Naive thymus-derived CD4-positive, alpha-beta T cell (primary cell): ENCODE measurements at places on chromosomes 16 and 17. TPM values are rescaled to one million over a fixed set of nuclear protein-coding genes. Genes with fewer than 3 reads are reported as not detected.

DNA sequence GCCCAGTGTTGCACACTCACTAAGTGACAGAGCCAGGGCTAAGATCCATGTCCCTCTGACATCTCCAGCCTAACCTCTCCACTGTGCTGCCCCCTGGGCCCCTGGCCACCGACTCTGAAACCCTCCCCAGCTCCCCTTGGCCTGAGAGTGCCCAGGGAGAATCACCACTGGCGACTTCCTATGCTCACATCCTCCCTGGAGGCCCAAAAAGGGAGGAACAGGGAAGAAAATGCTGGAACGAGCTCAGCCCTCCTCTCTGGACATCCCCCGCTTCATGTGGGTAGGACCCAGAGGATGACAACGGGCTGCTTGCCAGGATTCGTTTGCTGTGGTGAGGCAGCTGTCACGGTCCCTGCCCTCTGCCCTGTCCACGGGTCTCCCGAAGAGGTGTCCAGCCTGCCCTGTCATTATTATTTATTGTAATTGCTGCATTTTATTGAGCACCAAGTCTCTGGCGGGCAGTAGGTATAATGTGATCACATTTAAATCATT is 153.5 kb upstream of the RPL38 start:
- no peaks in the 10 kb centered on the region for H3K27me3 ChIP-seq
- H3K4me3 ChIP-seq: no peak overlapping the region
- H3K27ac ChIP-seq: no peak overlapping the region
- DNase-seq: no peak
- H3K4me1 ChIP-seq: no peaks in the 10 kb centered on the region
- no peaks in the 10 kb centered on the region for H3K36me3 ChIP-seq

- H3K4me1 ChIP-seq: no peaks in the 10 kb centered on the region
- no peak for DNase-seq
- H3K36me3 ChIP-seq: no peaks in the 10 kb centered on the region
- H3K27me3 ChIP-seq: peaks cover 2% of the 10 kb centered on the region
- H3K4me3 ChIP-seq: no peak overlapping the region
Measured at GRCh38 chr16:72857834-72858664, 189.9 kb downstream of the ZFHX3 start.

HS3ST3B1 gene
- 12.2 TPM for polyA plus RNA-seq

DNA sequence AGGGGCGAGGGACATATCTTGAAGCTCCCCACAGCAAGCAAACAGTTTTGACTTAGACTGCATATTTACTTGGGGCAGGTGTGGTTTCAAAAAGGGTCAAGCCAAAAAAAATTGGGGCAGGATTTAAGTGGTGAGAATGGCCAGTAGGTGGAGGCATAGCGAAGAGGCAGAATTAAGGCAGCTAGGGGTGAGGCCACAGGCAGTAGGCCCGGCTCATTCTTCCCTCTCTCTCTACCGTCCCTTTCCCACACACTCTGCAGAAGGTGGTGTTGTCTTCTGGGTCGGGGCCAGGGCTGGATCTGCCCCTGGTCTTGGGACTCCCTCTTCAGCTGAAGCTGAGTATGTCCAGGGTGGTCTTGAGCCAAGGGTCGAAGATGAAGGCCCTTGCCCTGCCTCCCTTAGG is 2.6 kb downstream of the SHBG start:
- H3K27ac ChIP-seq: no peak overlapping the region
- no peaks in the 10 kb centered on the region for H3K27me3 ChIP-seq
- H3K4me3 ChIP-seq: no peak overlapping the region
- no peaks in the 10 kb centered on the region for H3K4me1 ChIP-seq
- no peak for DNase-seq

RNU2-1 gene
- not detected for polyA plus RNA-seq

DNA sequence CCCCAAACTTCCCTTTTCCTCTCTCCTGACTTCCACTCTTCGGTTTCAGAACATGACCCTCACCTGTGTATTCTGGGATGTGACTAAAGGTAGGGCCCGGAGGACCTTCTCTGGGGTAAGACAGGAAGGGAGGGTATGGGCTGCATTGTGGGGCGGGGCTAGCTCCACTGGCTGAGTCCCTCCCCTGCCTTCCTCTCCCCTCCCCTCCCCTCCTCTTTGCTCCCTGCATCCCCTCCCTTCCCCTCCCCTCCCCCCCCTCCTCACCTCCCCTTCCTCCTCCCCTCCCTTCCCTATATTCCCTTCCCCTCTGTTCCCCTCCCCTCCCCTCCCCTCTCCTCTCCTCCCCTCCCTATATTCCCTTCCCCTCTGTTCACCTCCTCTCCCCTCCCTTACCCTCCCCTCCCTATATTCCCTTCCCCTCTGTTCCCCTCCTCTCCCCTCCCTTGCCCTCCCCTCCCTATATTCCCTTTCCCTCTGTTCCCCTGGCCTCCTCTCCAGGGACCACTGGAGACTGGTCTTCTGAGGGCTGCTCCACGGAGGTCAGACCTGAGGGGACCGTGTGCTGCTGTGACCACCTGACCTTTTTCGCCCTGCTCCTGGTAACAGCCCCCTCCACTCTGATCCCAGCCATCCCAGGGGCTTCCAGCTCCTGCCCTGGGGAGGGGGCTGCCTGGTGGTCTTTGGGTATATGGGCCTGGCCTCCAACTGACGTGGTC is 11.8 kb downstream of the ADGRG3 start:
- DNase-seq: no peak
- H3K36me3 ChIP-seq: no peaks in the 10 kb centered on the region
- no peaks in the 10 kb centered on the region for H3K4me1 ChIP-seq
- no peaks in the 10 kb centered on the region for H3K27me3 ChIP-seq
- no peak overlapping the region for H3K27ac ChIP-seq

DNA sequence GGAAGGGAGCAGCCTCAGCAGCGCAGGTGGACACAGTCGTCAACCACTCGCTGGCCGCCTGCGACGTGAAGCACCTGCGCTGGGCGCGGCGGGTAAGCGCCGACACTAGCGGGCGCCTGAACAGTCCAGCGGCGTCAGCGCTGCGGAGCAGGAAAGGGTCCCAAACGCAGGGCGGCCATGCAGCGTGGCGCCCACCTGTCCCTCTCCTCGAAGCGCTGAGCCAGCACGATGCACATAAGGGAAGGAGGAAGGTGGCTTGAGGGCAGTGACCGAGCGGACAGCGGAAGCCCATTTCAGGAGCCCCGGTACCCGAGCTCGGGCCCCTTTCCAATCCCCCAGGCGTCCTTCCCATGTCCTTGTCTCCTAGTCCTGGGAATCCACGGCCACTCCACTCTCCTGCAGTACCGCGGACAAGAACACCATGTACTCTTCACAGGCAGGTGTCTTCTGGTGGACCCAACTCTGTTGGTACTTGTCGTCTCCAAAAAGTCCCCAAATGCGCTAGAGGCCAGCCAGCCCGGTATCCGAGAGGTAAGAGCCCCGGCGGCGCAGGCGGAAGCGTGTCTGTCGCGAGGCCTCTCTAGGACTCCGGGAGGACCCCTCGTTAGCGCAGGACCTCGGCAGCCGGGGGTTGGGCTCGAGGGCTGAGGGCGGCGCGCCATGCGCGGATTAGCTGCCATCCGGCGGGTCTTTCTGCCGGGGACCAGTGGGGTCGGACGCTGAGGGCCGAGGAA is 14.4 kb downstream of the ZNF232 start:
- DNase-seq: peak; percentile 40
- peak overlapping the region; percentile 59 for H3K4me3 ChIP-seq
- peaks cover 2% of the 10 kb centered on the region for H3K36me3 ChIP-seq
- H3K27ac ChIP-seq: no peak overlapping the region
- no peaks in the 10 kb centered on the region for H3K4me1 ChIP-seq
- H3K27me3 ChIP-seq: no peaks in the 10 kb centered on the region

DNA sequence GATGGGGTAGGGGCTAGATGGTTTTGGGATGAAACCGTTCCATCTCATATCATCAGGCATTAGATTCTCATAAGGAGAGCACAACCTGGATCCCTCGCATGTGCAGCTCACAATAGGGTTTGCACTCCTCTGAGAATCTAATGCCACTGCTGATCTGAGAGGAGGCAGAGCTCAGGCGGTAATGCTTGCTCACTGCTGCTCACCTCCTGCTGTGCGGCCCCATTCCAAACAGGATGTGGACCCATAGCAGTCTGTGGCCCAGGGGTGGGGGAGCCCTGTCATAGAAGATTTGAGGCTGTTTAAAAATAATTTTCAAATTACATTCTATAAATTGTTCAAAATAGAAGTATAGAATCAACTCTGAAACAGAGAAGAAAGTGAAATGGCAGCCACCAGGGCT is 50.8 kb downstream of the PHKB start:
- H3K4me3 ChIP-seq: no peak overlapping the region
- DNase-seq: no peak

DNA sequence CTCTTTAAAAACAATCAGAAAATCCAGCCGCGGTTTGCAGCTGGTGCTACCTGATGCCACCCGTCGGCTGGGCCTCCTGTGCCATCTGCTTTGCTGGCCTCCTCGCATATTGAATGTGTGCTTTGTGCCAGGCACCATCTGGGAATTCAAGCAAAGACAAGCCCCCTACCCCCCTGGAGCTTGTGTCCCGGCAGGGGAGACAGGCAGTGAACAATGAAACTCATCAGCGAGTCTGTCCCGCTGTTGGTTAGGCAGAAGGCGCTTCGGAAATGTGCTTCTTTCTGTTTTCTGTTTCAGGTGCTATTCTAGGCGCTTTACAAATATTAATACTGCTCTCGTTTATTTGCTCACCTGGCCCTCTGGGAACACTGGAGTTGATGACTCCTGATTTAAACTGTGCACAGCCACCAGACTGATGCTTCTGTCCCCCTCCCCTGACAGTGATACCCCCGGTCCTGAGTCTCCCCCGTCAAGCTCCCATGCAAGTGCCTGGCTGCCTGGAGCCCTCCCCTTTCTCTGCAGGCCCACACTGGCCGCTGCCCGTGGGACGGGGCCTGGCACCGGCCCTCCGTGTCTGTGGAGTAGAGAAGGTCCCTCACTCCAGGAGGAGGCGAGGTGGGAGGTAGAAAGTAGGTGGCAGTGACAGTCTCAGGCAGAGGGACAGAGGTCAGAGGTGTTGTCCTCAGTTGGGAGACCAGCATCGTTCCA is 126.1 kb upstream of the PLCG2 start:
- no peaks in the 10 kb centered on the region for H3K27me3 ChIP-seq
- H3K36me3 ChIP-seq: peaks cover 2% of the 10 kb centered on the region
- no peaks in the 10 kb centered on the region for H3K4me1 ChIP-seq
- H3K27ac ChIP-seq: no peak overlapping the region
- DNase-seq: no peak

DNA sequence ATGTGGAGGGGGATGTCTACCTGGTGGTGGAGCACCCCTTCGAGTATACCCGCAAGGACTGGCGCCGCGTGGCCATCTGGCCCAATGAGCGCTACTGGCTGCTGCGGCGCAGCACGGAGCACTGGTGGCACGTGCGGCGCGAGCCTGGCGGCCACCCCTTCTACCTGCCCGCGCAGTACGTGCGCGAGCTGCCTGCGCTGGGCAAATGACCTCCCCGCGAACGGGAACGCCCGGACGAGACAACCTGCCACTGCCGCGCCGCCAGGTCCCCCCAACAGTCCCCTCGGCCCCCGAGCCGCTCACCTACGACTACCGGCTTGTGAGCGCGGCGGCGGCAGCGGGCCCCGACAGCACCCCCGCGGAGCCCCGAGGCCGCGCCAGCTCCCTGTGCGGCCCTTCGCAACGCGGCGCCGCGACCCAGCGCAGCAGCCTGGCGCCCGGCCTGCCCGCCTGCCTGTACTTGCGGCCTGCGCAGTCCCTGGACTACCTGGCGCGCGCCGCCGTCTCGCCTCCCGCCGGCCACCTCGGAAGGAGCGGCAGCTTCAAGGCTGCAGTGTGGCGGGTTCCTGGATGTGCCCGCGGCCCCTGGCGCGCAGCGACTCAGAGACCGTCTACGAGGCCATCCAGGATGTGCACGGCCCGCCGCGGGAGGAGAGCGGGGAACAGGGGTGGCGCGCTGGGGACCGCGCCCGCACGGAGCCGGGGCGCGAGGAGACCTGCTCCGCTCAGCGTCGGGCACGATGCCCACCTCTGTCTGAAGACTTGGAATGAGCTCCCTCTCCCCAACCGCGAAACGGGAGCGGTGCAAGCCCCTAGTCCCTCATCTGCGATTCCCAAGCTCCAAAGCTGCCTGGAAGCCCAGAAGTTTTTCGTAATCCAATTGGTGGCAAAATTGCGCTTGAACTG is 48.7 kb upstream of the AMZ2 start:
- H3K27me3 ChIP-seq: peaks cover 4% of the 10 kb centered on the region
- H3K4me1 ChIP-seq: peaks cover 18% of the 10 kb centered on the region
- H3K27ac ChIP-seq: no peak overlapping the region
- peak; percentile 41 for DNase-seq
- no peaks in the 10 kb centered on the region for H3K36me3 ChIP-seq

- H3K4me3 ChIP-seq: no peak overlapping the region
- H3K36me3 ChIP-seq: no peaks in the 10 kb centered on the region
- peak overlapping the region; percentile 68 for H3K27ac ChIP-seq
- no peak for DNase-seq
- peaks cover 7% of the 10 kb centered on the region for H3K27me3 ChIP-seq
Measured at GRCh38 chr16:30786115-30786935, 680 bp downstream of the ZNF629 start.

SLC5A11 gene
- not detected for polyA plus RNA-seq

PRSS22 gene
- polyA plus RNA-seq: not detected

DNA sequence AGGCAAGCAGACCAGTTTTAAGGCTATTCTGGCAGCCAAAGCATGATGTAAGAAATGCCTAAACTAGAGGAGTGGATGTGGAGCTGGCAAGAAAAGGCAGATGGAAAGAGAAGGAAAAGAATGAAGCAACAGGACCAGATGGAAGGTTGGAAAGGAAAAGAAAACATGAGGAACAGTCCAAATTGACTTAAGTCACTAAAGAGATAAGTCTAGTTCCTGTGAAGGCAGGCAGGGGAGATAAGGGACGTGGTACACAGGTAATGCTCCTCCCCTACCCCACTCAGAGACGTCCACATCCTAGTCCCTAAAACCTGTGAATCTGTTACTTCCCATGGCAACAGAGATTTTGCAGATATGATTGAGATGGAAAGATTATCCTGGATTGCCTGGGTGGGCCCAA is 43.5 kb downstream of the TEX2 start:
- H3K36me3 ChIP-seq: no peaks in the 10 kb centered on the region
- no peak overlapping the region for H3K4me3 ChIP-seq
- H3K27me3 ChIP-seq: no peaks in the 10 kb centered on the region
- no peak for DNase-seq
